ENCODE measurements at places on chromosomes 5 and 9.

GRCh38 chr5:72622170-72622760 is 115.1 kb upstream of the ZNF366 start:
- no peak for DNase-seq

GRCh38 chr9:116493183-116493860 is 193.8 kb upstream of the TRIM32 start:
- DNase-seq, result no peak

- no peak for DNase-seq
These were observed 13.5 kb downstream of the CCNI2 start for GRCh38 chr5:132760601-132761317.

DNA sequence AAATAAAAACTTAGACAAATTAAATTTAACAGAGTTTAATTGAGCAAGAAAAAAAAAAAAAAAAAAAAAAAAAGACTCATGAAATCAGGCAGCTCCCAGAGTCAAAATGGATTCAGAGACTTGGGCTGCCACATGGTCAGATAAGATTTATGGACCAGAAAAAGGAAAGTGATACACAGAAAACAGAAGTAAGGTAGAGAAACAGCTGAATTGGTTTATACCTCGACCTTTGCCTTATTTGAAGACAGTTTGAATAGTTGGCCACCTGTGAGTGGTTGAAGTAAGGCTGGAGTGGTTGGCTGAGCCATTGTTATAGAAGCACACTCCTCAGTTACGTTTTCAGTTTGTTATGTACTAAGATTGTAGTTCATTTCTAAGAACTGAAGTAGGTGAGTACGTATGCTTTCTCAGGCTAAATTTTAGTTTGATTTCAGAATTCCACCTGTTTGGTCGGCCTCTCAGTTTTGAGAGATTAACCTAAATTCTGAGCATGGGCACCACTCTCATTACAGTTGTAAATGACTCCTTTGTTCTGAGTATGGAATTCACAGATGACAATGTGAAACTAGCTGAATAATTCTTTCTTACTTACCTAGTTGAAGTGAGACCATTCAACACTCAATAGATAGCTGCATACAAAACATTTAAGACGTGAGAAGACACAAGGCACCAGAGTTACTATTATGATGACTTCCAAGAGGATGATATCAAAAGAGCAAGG is 149.0 kb downstream of the AOPEP start:
- no peak for DNase-seq

GRCh38 chr9:3136230-3136629 is 292.3 kb upstream of the PUM3 start:
- DNase-seq, result no peak

GRCh38 chr9:105355781-105356180 is 92.1 kb upstream of the FSD1L start:
- DNase-seq, result no peak

GRCh38 chr9:77765781-77766259 is 117.7 kb upstream of the GNA14 start:
- no peak for DNase-seq

- DNase-seq, result peak; percentile 59
These were observed 2.3 kb downstream of the FAM221B start for GRCh38 chr9:35826071-35826701.

DNA sequence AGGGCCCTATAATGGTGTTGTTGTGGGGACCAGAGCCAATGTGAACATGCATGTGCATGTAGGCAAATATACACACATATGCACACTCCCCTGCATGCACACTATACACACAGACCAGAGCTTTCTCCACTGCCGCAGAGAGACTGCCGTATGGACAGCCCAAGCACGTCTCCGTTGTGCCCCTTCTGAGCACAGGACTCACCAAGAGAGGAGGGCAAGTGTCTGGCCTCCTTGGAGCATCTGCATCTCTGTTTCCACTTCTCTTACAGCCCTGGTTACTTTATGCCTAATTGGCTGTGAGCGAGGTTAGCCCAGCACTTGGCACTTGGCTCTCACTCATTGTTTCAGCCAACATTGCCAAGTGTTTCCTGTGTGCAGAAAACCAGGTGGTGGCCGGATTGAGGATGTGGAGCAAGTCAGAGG is 30.4 kb downstream of the CSF2 start:
- DNase-seq, result no peak

DNA sequence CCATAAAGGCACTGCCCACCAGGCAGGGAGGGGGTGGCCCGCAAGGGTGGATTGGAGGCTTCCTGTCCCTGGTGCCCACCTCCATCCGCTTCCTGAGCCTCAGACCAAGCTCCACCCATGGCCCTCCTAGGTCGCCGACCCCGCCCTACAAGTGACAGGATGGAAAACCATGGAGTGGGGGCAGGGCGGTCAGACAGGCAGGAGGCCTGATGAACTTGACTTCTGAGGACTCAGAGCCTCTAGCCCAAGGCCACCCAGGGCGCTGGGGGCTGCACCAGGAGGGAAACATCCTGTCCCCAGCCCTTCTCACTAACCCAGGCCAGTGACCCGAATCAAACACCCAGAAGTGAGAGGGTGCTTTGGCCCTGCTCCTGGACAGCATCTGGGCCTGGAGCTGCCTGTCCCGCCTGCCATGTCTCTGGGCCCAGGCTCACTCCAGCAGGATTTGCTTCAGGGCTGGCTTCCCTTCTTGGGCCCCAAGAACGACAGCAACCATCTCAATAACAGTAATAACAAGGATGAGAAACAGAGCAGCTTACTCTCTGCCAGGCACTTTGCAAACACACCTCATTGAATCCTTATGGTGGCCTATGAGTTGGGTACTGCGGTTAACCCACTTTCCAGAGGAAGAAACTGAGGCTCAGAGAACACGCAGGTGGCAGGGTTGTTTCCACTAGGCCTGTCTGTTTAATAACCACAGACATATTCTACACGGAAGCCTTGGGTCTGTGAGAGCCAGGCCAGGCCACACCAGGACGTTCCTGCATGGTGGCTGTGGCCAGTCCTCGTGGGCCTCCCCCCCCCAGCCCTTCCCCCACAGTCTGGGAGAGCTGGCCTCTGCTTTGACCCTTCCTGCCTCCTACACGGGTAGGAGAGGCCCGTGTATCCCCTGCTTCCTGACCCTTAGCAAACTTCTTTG is 4.4 kb upstream of the ST6GALNAC6 start:
- DNase-seq, result no peak

DNA sequence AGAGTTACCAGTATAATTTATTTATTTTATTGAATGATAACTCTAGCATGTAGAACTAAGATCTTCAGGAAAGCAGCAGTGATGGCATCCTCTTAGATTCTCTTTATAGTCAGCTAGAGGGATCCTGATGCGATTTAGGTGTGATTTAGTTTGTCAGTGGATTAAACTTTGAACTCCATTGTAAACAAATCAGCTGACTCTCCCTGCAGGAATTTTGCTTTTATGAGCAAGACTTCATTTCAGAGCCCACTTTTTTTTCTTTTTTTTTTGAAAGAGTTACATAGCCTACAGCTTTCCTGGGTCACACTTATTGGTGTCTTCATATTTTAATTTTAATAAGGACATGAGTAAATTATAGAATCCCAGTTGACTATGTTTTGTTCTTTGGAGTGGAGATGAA is 93.8 kb upstream of the SEMA6A start:
- DNase-seq, result no peak

- DNase-seq, result no peak
These were observed 422.2 kb downstream of the CTNND2 start for GRCh38 chr5:11482011-11482410.

DNA sequence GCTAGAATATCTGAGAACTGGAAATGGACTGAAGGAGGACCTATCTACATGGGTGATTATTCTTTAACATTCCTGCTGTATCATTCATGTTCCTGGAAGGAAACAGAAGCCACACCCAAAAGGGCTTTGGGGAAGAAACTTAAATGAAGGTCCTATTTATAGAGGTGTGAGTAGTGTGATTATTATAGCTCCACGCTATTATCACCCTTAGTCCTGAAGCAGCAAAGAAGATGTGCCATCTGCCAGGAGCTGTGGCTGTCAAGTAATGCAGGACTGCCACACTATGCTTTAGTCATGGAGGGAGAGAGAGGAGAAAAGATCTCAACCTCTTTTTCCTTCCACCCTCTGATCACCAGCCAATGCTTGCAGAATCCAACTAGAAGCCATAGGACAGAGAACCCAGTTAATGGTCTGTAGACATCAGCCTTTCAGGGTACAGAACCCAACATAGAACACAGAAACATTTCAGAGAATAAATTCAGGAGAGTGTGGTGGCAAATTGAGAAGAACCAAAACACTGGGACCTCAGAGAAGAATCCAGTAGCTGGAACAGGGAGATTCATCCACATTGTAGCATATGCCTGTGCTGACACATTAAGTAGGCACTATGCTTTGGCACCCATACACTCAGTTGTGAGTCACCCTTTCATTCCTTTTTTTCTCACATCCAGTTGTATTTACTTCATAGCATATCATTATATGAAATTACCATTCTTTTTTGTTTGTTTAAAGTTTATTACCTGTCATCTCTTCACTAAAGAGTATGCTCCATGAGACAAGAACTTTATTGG is 21.0 kb upstream of the RNF180 start:
- no peak for DNase-seq

GRCh38 chr5:176596069-176596644 is 13.8 kb downstream of the GPRIN1 start:
- DNase-seq, result no peak

GRCh38 chr5:97478483-97478882 is 295.4 kb upstream of the RIOK2 start:
- no peak for DNase-seq

GRCh38 chr9:17230646-17231045 is 95.8 kb downstream of the CNTLN start:
- no peak for DNase-seq

- DNase-seq, result peak; percentile 36
These were observed 14.3 kb downstream of the DIPK1B start for GRCh38 chr9:136726631-136727191.

DNA sequence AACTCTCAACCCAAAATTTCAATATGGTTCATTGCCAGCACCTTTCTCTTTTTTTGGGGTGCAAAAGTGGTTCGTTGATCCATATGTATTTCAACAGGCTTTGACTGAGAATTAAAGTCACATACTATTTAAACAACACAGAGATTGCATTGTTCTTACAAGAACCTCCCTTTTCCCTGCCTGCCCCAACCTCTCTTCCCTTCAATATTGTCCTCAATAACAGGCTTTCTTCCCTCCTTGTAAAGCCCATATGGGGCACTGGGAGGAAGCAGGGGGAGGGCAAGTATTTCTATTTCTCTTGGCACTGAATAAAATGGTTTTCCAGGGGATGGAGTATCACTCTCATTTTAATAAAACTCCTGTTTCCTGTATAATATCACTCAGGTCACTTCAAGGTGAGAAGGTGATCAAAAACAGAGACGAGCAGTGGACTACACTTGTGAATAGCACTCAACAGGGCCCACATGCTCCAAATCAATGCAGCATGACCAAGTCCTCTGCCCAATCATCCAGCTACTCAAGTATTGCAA is 65.1 kb downstream of the EFNA5 start:
- DNase-seq, result no peak

DNA sequence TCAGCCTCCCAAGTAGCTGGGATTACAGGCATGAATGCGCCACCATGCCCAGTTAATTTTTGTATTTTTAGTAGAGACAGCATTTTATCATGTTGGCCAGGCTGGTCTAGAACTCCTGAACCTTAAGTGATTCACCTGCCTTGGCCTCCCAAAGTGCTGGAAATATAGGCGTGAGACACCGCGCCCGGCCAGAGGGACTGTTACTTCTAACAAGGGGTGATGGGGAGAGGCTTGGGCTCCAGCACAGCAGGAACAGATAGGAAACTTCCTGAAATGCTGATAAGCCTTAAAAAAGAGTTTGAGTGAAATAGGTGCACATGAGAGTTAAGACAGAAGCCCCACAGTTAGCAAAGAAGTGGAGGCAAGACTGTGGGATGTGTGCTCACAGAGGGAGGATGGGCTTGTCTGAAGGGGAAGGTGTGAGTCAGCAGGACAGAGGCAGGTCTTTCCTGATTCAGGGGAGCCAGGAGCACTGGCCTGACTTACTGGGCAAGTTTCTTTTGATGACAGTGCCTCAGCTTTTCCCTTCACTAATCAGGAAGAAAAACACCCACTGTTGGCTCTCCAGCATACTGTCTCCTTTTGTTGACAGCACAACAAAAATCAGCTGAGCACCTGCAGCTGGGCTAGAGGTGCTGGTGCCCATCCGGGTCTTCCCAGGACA is 68.4 kb downstream of the RAD23B start:
- no peak for DNase-seq

DNA sequence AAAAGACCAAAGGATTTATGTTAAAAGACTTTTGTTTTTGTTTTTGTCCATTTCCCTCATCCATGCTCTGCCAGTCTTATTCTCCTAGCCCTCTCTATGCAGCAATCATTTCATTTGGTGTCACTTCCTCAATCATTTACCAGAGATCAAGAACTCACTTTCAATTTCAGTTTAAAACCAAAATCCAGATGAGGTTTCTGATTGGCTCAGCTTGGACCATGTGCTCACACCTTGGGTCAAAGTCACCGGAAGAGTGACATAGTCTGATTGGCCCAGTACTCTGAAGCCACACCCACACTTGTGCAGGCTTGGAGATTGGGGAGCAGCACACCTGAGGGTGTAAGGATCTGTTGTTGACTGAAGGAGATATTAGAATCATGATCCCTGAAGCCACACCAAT is 79.6 kb downstream of the TLR4 start:
- DNase-seq, result no peak

DNA sequence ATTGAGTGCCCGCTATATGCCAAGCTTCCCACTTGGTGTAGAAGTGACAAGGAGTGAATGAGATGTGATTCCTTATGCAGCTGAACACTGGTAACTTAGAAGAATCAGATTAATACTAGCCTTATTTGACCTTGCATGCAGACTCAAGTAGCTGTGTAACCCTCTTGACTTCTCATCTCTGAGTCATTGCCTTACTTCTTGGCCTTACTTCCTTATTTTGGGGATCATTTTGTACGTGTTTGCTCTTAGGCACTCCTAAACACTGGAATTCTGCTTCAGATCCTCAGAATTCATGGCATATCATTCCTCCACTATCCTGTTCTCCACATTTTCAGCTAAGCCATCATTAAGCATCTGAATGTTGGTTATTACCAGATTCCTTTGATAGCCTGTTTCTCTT is 948.9 kb upstream of the ARRDC3 start:
- DNase-seq, result peak; percentile 28

- peak; percentile 82 for DNase-seq
These were observed 104.8 kb upstream of the CD180 start for GRCh38 chr5:67301285-67301903.

DNA sequence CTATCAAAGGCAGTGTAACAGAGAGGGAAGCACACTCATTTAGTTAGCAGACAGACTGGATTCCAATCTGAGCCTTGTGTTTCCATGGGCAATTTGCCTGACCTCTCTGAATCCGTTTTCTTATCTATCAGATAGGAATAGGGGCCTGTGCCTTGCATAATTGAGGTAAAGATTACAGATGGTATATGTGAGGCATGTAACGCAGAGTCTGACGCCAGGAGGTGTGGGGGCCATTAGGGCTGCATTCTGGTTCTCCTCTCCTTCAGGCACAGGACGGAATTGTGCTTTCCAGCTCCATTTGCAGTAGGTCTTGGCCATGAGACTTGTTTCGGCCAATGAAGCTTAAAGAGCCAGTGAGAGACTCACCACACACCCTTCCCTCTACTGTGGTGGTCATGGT is 97.6 kb downstream of the FRMD3 start:
- no peak for DNase-seq

All from HFFc6 (cell line).